Astrocyte of the cerebellum (primary cell): ENCODE measurements at places on chromosomes 4 and X.

DNA sequence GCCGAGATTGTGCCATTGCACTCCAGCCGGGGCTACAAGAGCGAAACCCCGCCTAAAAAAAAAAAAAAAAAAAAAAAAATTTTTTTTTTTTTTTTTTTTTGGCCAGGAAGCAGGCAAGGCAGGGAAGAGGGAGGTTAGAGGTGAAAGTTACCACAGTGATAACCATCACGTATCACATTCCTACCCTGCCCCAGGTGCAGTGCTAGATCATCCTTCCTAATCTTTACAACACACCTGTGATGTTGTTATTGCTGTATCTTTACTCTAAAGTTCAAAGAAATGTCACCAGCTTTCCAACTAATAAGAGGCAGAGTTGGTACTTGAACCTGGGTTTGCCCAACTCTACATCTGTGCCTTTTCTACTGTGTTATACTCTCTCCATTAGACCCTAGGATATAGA, 7.2 kb upstream of the LIMCH1 start:
- no peak for DNase-seq

- no peak for DNase-seq
These were observed 11.2 kb upstream of the MID1 start for GRCh38 chrX:10631416-10632145.

- no peak for DNase-seq
These were observed 34.0 kb upstream of the GRPEL1 start for GRCh38 chr4:7101692-7102515.

GRCh38 chr4:152104356-152104755, 343.5 kb upstream of the GATB start:
- DNase-seq, result no peak

GRCh38 chr4:99323756-99324155, 2.6 kb upstream of the ADH1B start:
- no peak for DNase-seq

GRCh38 chrX:111886678-111887077, 10.7 kb downstream of the TRPC5OS start:
- no peak for DNase-seq

DNA sequence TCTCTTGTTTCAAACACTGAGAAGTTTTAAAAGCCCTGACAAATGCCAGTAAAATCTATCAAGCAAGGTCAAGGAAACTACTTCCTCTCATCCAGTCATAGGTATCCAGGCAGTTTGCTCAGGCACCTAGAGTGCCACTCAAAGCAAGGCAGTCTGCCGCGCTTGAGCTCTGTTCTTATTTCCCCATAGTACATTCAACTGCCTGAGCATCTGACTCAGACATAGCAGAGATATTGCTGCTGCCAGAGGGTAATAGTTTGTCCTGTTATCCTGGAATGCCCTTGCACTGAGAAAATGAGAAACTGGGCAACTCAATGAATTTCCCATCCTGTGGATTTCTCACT, 16.1 kb upstream of the ATP8A1 start:
- no peak for DNase-seq

DNA sequence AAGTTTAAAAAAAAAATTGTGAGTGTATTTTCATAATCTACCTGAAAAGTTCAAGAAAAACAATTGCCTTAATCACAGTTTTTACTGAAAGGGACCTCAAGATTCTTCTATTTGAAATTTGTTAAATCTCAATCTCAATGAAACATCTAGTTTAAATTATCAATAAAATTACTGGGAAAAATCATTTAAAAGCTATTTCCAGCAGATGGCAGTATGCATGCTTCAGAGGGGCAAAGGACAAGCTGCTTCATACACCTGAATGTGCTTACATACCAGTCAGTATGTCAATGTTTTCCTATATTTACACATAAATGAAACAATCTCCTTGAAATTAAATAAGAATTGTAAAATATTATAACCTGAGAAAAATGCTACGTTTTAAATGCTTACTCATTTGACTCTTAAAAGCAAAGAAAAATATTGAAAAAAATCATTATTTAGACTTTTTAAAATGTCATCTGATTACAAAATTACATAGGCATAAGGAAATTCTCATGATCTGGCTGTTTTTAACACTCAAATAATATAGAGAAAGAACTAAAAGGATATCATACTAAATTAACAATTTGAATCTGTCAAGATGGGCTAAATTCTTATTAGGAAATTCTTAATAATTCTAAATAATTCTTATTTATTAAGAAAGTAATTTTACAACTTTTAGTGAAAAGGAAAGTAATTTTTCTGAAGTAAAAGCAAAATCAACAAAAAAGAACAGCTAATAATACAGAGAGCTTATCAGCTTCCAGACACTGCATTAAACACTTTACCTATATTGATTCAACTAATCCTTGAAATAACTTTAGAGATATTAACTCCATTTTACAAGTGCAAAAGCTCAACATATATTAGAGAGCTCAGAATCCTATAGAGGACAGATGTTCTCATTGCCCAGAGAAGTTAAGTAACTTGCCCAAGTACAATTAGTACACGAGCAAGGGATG, 242.1 kb downstream of the ADAMTS3 start:
- peak; percentile 20 for DNase-seq

- DNase-seq, result no peak
These were observed 99.1 kb downstream of the USP9X start for GRCh38 chrX:41184312-41184711.

GRCh38 chr4:18241727-18242126, 220.2 kb upstream of the LCORL start:
- DNase-seq, result no peak

DNA sequence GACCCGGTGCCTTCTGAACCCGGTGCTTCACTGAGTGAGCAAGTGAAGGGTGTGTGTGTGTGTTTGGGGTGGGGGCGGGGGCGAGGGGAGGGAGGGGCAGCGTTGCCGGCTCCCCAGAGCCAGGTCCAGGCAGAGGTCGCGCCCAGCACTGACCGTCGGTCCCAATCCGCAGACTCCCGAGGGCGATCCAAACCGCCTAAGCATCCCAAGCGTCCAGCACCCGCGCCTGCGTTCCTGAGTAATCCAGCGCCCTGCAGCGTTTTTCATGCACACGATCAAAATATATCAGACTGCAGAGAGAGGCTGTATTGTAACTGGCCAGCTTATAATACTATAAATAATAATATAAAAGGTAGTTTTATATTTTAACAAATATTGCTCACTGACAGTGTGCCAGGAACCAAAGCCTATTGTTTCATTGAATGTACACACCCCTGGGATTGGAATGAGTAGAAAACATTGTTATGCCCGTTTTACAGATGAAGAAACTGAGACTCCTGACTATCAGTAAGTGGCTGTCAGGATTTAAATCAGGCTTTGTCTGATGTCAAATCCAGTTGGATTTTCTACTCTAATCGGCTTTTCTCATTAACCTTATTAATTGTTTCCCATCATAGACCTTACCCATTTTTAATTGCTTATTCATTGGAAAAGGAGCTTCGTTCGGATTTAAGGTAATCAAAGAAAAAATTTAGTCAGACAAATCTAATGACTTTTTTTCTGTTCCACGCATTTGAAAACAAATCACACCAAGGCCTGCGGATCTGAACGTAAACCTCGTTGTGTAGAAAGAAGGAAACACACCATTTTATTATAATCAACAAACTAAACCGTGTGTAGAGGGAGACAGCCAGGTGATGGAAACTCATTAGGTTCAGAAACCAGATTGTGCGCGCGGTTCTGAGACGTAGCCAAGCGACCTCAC, 4.0 kb upstream of the NKX3-2 start:
- DNase-seq, result no peak

GRCh38 chr4:104421566-104421965, 73.1 kb downstream of the CXXC4 start:
- no peak for DNase-seq

DNA sequence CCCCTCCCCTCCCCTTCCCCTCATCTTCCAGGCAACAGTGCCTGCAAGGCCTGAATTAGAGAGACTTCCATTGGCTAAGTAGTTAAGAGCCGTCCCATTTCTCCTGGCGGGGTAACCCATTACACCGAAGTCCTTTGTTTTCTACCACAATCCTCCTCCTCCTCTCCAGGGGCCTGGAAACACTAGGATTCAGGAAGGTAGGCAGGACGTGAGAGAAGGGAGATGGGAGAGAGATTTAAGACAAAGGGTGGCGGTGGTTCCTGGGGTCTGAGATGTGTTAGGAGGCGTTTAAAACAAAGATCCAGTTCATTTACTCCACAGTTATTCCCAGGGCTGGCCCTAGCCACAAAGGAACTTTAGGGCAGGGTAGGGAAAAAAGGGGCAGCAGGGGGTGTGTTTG, 28.0 kb downstream of the NYX start:
- no peak for DNase-seq

DNA sequence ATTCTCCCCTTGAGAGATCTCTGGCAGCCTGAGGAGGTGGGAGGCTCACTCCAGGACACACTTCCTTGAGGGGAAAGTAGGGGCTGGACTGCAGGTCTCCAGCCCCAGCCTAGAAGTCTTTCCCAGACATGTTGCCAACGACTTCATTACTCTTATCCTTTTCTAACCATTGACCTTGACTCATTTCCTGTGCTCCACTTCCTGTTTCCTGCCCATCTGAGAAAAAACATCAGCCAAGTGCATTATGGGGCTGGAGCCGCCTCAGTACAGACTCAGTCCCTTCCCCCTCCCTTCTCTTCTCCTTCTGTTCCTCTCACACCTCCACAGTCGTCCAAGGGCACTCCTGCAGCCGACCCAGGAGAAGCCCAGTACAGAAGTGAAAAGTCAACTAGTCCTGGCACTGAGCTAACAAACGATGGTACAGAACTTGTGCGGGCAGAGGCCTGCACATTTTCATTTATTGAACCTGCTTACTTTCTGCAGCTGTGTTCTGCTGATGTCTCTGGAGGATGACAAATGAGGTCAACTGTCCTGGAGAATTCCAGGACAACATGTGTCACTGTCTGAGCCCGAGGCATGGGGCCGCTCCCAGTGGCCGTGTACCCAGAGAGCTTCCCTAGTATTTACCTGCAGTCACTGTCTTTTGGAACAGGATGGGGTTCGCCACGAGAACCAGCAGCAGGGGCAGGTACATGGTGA, 20.1 kb downstream of the GPR143 start:
- DNase-seq, result no peak

- DNase-seq, result no peak
These were observed 124.7 kb upstream of the LNX1 start for GRCh38 chr4:53716011-53716410.

DNA sequence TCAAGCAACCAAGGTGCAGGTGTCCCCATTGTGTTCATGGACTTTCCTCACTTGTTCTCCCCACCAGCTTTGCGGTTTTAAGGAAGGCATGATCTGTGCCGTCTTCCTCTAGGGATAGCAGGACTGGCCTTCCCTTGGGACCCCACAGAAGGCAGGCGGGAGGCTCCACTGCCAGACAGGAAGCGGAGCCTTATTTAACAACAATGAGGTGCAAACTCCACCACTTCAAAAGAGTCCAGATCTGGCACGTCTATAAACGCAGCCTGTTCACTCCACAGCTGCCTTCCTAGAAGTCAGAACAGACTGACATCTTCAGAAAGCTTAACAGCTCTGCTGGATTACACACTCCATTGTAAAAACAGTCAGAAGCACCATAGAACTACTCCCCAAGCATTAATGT, 1.7 kb upstream of the GPR143 start:
- DNase-seq, result no peak

GRCh38 chr4:60726779-60727178, 473.3 kb upstream of the ADGRL3 start:
- no peak for DNase-seq

GRCh38 chrX:10922835-10923234, 188.3 kb upstream of the HCCS start:
- DNase-seq, result no peak

DNA sequence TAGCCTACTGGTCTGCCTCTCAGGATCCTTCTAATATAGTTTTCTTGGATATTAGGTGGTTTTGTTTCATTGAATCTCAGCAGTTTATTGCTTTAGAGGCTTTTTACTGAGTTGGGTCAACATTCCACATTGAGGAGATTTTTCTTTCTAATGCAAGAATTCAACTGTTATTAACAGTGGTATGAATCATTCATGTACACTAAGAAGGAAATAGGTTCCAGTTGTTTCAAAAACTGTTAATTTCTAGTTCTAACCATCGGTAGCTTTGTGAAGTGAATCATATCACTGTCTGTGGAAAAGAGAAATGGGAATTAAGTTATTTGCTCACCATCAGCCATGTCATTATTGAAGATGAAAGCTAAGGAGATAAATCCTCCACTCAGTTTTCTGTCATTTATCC, 331.5 kb downstream of the RPA4 start:
- no peak for DNase-seq

DNA sequence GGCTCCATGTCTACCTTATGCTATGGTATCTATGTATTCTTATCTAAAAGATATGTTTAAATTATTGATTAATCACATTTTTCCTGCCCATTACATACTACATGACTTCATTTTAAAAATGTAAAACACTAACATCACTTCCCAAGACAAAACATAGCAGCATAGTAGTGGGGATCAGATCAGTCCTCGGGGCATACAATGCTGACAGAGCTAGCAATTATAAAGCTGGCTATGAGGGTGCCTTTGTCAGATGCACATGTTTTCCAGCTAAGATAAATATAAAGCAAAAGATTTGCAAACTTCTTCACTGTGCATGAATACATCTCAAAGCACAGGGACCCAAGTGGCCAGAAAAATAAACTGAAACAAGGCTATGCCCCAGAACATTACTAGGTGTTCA, 549.8 kb upstream of the INTU start:
- DNase-seq, result no peak

- no peak for DNase-seq
These were observed 142.8 kb downstream of the ENPP6 start for GRCh38 chr4:184074677-184075388.

GRCh38 chr4:6281436-6282313, 12.0 kb downstream of the WFS1 start:
- DNase-seq, result no peak

- DNase-seq, result no peak
These were observed 27.7 kb downstream of the STEEP1 start for GRCh38 chrX:119537487-119537886.

- no peak for DNase-seq
These were observed 100.3 kb downstream of the SLC34A2 start for GRCh38 chr4:25755911-25756310.

DNA sequence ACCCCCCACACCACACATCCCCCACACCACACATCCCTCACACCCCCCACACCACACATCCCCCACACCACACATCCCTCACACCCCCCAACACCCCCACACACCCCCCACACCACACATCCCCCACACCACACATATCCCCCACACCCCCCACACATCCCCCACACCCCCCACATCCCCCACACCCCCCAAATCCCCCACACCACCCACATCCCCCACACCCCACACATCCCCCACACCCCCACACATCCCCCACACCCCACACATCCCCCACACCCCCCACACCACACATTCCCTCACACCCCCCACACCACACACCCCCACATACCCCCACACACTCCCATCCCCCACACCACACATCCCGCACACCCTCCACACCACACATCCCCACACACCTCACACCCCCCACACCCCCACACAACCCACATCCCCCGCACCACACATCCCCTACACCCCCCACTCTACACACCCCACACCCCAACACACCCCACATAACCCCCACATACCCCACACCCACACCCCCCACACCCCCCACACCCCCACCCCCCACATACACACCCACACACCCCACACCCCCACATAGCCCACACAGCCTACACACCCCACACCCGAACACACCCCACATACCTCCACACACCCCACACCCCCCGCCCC, 172.9 kb downstream of the DCLK2 start:
- no peak for DNase-seq
